ENCODE measurements at places on chromosomes 2 and 18.

- no peak for DNase-seq
Observed at GRCh38 chr2:172053486-172053885, 31.8 kb upstream of the DLX1 start.

DNA sequence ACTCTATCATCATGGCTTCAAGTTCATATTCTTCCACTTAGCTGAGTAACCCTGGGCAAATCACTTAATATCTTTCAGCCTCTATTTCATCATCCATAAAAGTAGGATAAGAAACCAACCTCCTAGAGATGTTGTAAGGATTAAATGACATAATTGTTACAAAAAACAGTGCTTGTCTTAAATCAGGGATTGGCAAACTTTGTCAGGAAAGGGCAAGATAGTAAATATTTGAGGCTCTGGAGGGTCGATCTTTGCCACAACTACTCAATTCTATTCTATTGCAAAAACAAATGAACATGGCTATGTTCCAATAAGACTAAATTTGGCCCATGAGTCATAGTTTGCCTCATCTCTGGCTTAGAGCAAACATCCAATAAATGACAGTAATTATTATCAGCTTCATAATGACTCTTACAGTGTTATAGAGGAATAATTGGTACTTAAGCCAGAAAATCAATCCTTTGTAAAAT is 184.7 kb downstream of the SATB2 start:
- DNase-seq, result peak; percentile 96

GRCh38 chr2:232075080-232075479 is 113.6 kb downstream of the DIS3L2 start:
- DNase-seq, result peak; percentile 18

- DNase-seq, result no peak
Observed at GRCh38 chr18:8450013-8450412, 159.2 kb upstream of the RAB12 start.

- peak; percentile 87 for DNase-seq
Observed at GRCh38 chr2:66851449-66851872, 416.5 kb downstream of the MEIS1 start.

DNA sequence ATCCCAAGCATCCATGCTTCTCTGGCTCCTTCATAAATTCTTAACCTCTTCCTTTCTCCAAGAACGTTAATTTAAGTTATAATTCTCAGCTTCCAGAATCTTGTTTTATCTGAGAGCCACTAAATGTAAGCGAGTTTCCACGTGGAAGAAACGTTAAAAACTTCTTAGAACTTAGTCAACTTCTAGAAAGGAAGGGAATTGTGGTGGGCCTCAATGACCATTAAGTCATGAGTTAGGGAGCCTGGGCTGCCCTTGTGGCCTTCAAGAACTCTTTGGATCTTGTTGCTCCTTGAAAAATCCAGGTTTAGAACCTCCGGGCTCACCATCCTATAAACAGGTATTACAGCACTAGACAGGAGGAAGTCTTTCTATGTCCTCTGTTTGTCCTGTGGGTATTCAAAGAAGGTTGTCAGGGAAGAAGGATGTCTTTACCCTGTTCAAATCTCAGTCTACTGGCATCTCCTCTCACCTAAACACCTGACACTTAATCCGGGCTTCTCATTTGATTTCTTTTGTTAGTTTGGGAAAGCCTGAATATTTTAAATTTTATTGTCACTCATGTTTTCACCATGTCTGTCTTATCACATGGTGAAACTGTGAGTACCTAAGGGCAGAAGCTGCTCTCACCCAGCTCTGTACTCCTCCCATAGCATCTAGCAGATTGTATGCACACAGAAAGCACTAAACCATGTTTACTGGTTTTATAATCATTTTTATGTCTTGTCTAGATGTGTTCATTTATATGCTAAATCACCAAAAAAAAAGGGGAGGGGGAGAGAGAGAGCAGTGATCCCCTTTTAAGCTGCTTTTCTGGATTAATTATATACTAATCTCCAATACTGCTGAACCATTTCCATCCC is 6.3 kb downstream of the RND3 start:
- no peak for DNase-seq

- no peak for DNase-seq
Observed at GRCh38 chr18:70207181-70207580, 1.7 kb upstream of the RTTN start.

- DNase-seq, result no peak
Observed at GRCh38 chr2:36497570-36498163, 100.3 kb downstream of the FEZ2 start.

DNA sequence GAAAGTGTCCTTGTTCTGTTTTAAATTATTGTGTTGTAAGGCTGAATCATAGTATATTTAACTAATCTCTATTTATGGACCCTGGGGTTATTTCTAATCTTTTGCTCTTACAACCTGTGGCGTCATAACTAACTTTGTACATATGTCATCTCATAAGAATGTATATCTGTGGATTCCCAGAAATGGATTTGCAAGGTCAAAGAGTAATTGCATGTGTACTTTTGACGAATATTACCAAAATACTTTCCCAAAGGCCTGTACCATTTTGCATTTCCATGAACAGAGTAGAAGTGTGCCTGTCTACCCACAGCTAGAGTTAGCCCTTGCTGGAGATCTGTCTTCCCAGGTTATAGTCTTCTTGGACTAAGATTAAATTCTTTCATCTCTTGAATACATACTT is 42.8 kb downstream of the SEMA4F start:
- DNase-seq, result peak; percentile 69

GRCh38 chr2:21317131-21317530 is 193.4 kb downstream of the TDRD15 start:
- no peak for DNase-seq

- no peak for DNase-seq
Observed at GRCh38 chr18:28267276-28267675, 90.3 kb upstream of the CDH2 start.

DNA sequence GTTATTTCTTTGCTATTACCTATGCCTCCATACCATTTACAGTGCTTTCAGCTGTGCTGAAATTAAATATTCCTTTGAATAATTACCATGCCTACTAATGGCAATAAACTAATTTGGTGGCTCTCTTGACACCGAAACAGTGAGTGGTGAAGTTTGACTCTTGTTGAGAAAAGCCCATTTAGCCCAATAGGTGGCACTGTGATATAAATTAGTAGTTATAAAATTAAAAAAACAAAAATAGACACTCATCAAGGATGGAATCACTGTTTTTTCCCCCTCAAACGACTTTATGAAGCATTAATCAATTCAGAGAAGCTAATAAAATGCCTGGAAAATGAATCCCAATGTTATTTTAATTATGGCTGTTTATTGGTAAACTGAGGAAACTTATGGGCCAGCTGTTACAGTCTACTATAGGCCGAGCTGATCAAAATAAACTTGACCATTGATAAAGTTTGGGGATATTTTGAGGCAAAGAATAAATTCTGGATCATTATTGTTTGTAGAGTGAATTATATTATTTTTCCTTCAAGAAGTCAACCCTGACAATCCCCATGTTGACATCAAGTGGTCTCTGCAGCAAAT is 339.6 kb downstream of the TRIB2 start:
- no peak for DNase-seq

- no peak for DNase-seq
Observed at GRCh38 chr2:150357770-150358467, 129.5 kb downstream of the RND3 start.

- no peak for DNase-seq
Observed at GRCh38 chr2:7881466-7881865, 800.4 kb upstream of the ID2 start.

All from AG09309 (cell line).